ENCODE measurements at places on chromosomes 4 and X.

DNA sequence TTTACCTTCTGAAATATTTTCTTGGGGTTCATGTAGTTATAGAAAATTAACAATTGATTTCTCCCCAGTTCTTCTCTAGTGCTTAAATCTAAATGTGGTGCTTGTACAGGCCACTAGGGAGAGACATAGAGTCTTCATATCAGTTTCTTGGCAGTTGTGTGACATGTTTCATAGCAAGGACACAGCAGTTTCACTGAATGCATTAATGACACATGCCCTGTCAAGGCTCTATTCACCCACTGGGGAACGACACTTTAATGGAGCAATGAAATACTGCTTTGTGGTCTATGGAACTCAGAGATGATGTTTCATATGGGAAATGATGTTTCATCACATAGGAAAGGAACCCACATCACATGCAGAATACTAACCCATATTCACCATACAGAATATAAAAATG, 2.8 kb downstream of the VEGFC start:
- DNase-seq: no peak

DNA sequence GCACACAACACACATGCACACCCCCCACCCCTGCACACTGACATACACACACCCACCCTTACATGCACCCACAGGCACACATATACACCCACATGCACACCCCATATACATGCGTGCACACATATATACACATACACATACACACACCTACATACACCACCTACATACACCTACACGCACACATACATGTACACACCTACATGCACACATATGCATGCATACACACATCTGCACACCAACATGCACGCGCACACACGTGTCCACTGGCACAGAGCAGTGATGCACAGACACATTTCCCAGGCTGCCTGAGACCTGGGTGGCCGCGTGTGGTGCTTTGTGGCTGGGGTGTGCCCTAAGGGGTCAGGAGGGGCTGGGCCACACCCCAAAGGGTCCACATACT, 31.7 kb downstream of the FGFRL1 start:
- DNase-seq: no peak

DNA sequence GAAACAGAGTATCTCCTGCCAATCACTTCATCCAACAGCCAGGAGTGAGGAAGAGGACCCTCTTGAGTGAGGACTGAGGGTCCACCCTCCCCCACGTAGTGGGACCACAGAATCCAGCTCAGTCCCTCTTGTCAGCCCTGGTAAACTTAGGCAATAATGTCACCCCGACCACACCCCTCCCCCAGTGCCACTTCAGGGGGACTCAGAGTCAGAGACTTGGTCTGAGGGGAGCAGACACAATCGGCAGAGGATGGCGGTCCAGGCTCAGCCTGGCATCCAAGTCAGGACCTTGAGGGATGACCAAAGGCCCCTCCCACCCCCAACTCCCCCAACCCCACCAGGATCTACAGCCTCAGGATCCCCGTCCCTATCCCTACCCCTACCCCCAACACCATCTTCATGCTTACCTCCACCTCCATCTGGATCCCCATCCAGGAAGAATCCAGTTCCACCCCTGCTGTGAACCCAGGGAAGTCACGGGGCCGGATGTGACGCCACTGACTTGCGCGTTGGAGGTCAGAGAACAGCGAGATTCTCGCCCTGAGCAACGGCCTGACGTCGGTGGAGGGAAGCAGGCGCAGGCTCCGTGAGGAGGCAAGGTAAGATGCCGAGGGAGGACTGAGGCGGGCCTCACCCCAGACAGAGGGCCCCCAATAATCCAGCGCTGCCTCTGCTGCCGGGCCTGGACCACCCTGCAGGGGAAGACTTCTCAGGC, at the start of the genes CSAG1 and MAGEA12:
Gene CSAG1, minus strand, starts transcription at position 461 of the 715 bp plus-strand sequence. CDS start 1,261 bp downstream, outside the sequence.
Gene MAGEA12, plus strand, starts transcription at position 497 of the 715 bp plus-strand sequence. CDS start 2,405 bp downstream, outside the sequence.
- DNase-seq: no peak

GRCh38 chr4:183610033-183610432, 49.0 kb downstream of the RWDD4 start:
- no peak for DNase-seq

DNA sequence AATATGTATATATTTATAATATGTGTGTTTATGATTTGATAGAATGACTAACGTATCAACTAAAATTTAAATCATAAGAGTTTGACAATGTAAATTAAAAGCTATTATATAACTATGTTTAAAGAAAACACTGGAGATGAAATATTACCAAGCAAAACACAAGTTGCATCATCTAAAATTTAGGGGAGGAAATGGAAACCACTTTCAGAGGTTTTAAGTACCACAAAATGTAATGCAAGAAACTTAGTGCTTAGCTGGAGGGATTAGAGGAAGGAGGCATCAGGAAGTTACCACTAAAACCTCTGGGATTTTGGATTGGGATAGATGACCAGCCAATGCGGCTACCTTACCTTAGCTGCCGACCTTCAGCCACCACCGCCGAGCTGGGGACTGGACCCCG, 1192.1 kb upstream of the PRKX start:
- no peak for DNase-seq

DNA sequence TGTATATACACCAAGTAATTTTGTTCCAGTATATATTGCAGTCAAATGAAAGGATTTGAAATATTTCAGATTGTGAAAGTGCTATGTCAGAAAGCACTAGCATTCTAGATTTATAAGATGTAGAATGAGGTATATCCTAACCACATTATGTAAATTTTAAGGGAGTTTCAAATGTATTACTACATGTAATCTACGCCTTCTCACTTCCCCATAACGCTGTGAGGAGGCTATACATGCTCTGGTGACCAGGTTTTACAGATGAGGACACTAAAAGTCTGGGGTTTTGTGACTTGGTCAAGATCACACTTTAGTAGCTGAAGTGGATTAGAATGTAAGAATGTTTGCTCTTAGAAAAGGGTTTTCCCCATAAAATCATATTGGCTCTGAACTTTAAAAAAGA, 8.1 kb downstream of the ENPEP start:
- no peak for DNase-seq

DNA sequence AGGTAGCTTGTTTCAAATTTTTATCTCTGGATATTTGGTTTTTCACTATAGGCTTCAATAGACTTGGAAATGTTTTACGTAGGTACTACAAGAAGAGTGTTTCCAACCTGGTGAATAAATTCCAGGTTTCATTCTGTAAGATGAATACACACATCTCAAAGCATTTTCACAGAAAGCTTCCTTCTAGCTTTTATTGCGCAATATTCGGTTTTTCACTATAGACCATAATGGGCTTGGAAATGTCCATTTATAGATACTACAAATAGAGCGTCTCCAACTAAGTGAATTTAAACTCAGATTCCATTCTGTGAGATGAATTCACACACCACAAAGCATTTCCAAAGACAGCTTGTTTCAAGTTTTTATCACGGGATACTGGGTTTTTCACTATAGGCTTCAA, 857.7 kb upstream of the HS3ST1 start:
- DNase-seq: no peak

DNA sequence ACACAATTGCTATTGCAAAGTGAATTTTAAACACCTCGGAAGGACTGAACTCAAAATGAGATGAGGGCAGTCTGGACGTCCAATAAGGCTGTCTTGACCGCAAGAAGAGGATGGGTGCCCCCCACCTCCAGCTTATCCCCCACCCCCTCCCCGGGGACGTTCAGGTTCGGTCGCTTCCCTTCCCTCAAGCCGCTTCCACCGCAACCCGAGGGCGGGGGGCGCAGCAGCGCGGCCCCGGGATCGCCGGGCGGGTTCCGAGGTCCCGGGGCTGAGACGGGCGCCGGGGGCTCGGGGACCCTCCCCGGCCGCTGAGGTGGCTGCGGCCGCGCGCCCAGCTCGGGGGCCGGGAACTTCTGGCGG, 480 bp downstream of the USP46 start:
- DNase-seq: no peak

DNA sequence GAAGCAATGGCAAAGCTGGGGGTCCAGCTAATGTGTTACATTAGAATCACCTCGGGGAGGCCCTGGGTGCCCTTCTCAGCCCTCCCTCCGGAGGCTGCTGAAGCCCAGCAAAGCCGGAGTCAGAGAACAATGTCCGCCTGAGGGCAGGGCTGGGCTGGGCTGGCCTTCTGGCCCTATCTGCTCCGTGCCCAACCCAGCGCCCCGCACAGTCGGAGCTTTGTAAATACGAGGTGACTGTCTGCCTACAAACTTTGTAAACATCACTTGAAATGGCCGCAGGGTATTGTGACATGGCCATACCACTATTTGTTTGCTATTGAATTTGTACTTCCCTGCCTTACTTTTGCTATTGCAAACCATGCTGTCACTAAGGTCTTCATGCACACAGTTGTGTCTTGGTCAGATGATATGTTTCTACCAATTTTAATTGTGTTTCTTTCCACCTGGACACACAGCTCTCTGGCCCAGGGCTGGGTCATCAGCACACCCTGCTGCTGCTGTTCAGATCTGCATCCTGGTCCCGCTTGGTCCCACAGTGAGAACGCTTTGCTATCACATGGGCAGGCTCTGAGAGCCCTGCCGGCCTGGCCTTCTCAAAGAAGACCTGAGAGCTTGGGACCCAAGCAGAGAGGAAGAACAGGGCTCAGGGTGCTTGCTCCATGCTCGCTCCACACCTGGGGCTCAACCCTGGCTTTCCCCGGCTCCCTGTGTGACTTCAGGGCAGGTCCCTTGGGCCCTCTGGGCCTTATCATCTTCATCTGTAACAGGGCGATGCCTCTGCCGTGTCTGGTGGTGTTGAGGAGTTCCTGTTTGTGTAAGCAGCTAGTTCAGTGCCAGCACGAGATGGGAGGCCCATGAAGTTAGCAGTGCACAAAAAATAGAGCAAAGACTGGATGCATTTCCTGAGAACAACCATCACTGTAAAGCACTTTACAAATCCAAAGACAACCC, 2.3 kb downstream of the S100P start:
- DNase-seq: no peak

Data from stimulated activated CD8-positive, alpha-beta memory T cell treated with anti-CD3 and anti-CD28 coated beads, Interleukin-15, amount 100 ng/mL, for 4 hours (primary cell).